ENCODE measurements at places on chromosomes 1 and 21.

DNA sequence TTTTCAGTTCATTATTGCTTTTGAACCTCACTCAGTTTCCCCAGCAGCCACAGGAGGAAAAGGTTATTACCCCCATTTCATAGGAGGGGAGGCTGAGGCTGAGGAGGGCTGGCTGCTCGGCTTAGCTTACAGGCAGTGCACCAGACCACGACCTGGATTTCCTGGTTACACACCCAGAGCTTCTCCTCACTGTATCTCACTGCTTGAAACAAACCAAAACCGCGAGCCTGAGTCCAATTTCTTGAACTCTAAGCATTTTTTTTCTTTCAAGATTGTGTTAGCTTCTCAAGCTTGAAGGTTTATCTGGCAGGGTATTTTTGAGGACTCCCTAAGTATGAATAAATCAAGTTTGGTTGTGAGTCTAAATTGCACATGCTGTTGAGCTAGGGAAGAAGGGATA, 188.9 kb upstream of the EDN2 start:
- peak; percentile 51 for DNase-seq

DNA sequence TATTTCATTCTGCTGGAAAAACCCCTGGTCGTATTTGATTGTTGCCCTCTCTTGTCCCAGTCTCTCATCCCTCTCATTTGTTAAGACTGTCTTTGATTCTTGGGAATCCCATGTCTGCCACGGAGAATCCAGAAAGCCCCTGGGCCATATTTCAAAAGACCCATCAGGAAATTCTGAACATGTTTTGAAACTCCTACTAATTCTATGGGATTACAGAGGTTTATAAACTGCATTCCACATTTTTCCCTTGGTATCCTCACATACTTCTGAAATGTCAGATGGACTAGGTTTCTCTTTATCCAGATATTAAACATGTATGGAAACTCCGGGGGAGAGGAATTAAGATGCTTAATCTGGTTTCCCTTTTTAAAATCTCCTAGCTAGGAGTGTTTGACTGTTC, 80.0 kb downstream of the HUNK start:
- no peak for DNase-seq

DNA sequence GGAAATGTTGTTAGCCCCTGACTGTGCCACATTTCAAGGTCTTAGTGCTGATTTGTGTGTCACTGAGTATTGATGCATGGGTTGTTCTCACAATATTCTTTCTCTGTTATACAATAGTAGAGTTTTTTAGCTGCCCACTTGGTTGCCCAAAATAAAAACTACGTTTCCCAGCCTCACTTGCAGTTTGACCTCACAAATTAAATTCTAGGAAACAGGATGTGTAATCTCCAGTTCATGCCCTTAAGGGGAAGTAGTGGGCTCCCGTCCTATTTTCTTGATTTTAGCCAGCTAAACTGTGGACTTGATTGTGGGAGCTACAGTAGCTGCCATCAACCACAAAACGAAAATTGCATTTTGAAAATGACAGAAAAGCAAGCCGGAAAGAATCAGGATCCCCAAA, 27.3 kb upstream of the LAMC1 start:
- DNase-seq, result no peak

DNA sequence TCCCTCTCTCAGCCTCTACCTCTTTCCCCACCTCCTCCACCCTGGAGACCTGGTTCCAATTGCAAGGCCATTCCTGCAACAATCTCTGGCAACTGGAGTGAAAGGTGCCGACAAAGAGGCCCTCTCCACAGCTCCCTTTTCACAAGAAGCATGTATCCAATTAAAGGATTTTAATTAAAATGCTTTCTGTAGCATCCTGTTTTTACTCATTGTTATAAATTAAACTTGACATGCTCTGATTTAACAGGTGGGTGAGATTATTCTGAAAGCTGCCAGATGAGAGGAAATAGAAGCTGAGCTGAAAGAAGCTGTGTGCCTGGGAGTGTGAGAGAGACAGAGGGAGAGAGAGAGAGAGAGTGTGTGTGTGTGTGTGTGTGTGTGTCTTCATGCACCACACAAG, 160.5 kb downstream of the TBX15 start:
- DNase-seq, result no peak

Data from T-helper 2 cell treated with Interferon-gamma antibody and Interleukin-4, amounts not matched to agents 5 μg/mL and 100 μg/mL, for 36 hours (primary cell).